ENCODE measurements at places on chromosomes 12 and 14.

- DNase-seq: no peak
Observed at GRCh38 chr12:84937415-84937814, 24.8 kb upstream of the SLC6A15 start.

DNA sequence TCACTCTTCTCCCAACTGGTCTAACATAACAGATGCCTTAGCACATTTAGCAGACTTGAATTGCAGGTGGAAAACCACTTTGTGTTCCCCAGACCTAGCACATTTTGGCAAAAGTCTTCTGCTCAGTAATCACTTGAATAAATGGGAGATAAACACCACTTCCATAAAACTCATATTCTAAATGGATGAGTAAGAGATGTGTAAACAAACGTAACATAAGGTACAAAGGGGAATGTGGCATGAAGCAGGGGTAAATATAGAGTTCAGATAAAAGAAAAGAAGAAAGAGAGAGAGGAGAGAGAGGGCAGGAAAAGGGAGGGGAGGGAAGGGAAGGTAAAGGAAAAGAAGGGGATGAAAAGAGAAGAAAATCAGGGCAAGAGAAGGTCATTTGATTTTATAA, 17.0 kb upstream of the KERA start:
- no peak for DNase-seq

DNA sequence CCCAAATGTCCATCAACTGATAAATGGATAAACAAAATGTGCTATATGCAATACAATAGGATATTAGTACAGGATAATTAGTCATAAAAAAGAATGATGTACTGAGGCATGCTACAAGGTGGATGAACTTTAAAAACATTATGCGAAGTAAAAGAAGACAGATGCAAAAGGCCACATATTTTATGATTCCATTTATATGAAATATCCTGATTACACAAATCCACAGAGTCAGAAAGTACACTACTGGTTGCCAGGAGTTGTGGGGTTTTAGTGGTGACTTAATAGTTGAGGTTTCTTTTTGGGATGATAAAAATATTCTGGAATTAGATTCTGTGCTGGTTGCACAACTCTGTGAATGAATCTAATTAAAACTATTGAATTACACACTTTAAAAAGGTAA, 12.6 kb downstream of the TRIM9 start:
- DNase-seq: no peak

- peak; percentile 16 for DNase-seq
Observed at GRCh38 chr12:38892087-38892786, 13.2 kb downstream of the CPNE8 start.

DNA sequence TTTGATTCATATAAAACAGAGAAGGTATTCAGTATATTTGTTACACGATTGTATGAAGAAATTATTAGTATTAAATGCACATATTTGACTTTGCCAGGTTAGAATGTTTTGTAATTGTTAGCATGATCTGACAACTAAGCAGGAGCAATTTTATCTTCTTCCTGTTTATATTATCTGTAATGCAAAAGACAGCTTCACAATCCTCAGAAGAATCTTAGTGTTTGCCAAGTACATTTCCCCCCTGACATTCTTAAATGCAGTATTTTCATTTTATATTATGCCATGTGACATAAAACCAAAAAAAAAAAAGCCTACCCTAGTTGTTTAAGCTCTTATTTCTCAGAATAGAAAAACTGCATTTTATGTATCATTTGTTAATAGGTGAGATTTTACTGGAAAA, 469.4 kb downstream of the FOXG1 start:
- DNase-seq: no peak

GRCh38 chr14:37643701-37644100, 48.3 kb downstream of the TTC6 start:
- DNase-seq: no peak

GRCh38 chr14:100806386-100806785, 19.5 kb upstream of the MEG3 start:
- DNase-seq: no peak

DNA sequence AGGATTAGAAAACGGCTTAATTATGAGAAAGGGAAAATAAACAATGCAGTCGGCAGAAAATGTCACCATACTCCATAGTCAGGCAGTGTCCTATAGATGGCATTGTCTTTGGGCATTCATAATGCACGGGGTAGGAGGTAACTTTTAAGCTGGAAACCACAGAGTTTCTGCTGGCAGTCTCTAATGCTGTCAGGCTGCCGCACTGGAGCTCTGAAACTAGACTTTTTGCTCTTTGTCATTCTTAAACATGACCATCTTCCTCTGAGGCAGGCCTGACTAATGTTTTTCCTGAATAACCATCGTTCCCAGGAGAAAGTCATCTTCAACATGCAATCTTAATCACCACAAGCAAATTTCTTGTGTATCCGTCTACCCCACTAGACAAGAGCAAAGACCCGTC, 108.8 kb downstream of the ETNK1 start:
- no peak for DNase-seq

- peak; percentile 53 for DNase-seq
Observed at GRCh38 chr14:33570694-33571310, 380.1 kb downstream of the EGLN3 start.

GRCh38 chr12:7497661-7498060, 5.9 kb downstream of the CD163 start:
- no peak for DNase-seq

DNA sequence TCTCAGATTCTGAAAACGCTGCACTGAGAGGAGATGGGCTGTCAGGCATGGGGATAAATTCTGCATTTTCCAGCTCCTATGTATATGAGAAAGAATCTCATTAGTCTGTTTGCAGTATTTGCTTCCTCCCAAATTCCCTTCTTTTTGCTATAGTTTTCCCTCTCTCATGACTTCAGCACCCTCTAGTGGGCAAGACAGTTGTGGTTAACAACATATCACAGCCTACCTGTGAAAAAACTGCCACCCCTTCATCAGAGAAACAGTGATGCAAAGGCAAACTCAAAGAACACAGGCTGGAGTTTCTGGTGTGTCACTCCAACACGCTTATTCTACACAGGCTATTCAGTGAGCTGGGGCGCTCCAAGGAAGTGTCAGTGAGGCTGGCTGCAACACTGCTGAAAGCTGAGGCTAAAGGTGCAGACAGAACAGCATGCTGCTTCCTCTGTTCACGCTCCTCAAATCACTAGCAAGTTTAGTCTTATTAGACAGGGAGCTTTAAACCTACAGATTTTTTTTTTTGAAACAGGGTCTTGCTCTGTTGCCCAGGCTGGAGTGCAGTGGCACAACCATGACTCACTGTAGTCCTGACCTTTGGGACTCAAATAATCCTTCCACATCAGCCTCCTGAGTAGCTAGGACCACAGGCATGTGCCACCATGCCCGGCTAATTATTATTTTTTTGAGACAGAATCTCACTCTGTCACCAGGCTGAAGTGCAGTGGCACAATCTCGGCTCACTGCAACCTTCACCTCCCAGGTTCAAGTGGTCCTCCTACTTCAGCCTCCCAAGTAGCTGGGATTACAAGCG, 19.3 kb downstream of the ZC2HC1C start:
- peak; percentile 85 for DNase-seq
